ENCODE measurements at places on chromosomes 2 and 18.

GRCh38 chr2:203240491-203240890 lies 1.7 kb downstream of the CYP20A1 start:
- DNase-seq = no peak

DNA sequence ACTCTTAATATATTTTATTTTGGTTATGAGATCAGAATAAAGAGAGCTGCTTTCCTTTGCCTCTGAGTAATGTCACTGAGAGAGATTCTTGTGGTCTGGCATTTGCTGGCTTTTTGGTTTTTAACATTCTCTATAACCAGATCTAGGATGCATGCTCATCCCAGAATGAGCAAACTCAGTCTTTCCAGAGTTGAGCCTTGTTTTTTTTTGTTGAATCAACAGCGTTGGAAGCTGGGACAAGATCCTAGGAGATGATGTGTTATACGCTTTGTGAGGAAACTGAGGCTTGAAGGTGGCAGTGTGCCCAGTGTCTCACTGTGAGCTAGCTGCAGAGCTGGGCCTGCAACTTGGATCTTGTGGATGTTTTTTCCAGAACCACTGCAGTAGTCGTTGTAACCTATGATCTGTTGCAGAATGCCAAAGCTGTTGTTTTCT lies 19.5 kb downstream of the MYO1B start:
- DNase-seq = no peak

- DNase-seq = no peak
Measured at GRCh38 chr2:44964752-44965236, 23.3 kb downstream of the SIX3 start.

GRCh38 chr2:174606336-174606735 lies 8.7 kb upstream of the WIPF1 start:
- DNase-seq = no peak

- DNase-seq = no peak
Measured at GRCh38 chr2:168700615-168701245, 101.7 kb upstream of the NOSTRIN start.

DNA sequence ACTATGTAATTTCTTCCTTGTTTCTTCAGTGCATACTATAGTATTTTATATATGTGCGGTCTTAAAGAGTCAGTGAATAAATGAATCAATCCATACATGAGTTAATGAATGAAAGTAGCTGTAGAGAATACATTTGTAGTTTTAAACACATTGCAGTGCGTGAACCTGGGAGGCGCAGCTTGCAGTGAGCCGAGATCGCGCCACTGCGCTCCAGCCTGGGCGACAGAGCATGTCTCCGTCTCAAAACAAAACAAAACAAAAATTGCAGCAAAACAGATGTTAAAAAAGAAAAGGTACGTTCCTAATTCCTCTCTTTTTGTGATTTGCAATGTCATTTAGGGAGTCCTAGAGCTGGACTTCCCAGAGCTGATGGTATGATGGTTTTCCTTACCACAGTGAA lies 1144.8 kb upstream of the FANCL start:
- no peak for DNase-seq

- DNase-seq = peak; percentile 55
Measured at GRCh38 chr2:190718652-190719526, 70.0 kb downstream of the NAB1 start.

DNA sequence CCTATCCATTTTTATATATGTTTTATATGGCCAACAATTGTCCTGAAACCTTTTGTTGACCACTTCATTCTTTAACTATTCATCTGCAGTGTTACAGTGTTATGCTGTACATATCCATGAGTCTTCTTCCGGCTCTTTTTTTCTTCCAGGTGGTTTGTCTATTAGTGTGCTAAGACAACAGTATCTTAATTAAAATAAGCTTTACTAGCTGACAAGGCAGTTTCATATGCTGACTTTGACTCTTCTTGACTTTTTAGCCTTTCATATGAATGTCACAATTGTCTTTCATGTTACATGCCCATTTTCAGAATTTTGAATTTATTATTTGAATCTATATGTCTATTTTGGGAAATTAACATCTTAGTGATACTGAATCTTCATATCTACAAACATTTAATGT lies 1249.0 kb downstream of the DPP10 start:
- DNase-seq = no peak

- DNase-seq = no peak
Measured at GRCh38 chr2:215418064-215418963, 17.6 kb downstream of the FN1 start.

DNA sequence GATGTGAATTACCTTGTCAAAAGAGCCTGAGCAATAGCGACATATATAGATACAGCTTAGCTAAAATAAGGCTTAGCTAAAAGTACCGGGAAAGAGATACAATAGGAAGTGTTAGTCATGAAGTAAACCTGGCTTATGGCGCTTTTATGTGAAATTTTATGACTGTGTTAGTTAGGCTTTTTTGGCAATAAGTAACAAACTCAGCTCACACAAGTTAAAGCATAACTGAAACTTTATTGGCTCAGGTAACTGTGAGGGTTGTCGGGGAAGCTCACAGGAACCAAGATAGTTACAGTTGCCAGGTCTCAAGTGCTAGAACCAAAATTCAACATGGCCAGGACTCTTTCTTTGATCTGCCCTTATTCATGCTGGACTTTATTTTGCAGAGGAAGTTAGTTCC lies 925.0 kb upstream of the GYPC start:
- no peak for DNase-seq

DNA sequence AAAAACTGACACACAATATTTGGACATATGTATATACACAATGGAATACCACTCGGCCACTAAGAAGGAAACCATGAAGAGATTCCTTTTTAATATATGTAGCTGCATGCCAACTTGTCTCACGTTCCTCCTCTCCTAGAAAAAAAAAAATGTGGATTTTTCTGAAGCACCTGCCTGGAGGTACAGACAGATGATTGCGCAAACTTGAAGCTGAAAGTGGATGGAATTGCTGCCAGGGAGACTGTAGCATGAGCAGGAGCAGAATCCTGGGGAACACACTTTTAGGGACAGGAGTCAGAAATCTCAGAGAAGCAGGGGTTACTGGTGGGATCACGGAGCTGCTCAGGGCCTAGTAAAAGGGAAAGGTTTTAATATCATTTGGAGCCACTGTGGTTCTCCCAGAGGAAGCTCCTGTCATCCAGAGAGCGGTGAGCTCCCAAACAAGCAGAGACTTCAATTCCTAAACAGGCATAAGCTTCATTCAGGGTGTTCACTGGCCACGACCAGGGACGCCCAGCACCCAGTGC lies 640 bp upstream of the SPR start:
- DNase-seq = no peak

GRCh38 chr2:60964651-60965498 lies 52.6 kb upstream of the PEX13 start:
- DNase-seq = no peak

- DNase-seq = no peak
Measured at GRCh38 chr2:112582314-112582746, 2.1 kb upstream of the CHCHD5 start.

DNA sequence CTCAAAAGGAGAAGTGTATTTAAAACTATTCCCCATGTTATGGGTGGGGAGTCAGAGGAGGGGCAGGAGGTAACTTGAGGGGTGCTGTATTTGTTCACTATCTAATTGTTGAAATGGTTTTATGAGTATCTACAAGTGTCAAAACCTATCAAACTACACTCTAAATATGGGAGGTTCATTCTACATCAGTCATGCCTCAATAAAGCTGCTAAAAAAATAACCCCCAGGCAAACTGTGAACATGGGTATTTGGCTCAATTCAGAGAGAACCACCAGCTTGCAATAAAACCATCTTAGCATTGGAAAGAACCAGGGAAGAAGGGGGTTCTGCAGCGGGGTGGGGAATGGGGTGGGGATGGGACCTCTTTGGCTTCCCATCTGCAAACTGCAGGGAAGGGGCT lies 176.0 kb upstream of the SMAD2 start:
- DNase-seq = no peak

DNA sequence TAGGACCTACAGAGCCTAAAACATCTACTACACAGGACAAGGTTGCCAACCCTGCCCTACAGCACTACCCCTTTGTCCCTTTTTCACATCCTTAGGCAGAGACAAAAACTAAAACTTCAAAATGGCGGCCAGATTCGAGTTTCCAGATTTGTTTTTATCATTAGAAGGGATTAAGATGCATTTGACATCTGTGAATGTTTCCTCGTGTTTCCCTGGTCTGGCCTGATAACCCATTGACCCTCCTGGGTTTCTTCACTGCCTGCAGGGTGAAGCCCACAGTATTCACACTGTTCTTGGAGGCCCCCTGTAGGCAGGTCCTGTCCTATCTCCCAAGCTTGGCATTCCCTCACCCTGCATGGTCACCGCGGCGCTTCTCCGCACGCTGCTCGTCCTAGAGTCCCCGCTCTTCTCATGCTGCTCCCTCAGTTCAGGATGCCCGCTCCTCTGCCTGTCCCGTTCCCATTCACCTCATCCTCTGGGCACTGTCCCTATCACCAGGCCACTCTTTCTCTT lies 67.6 kb downstream of the TPGS2 start:
- no peak for DNase-seq

DNA sequence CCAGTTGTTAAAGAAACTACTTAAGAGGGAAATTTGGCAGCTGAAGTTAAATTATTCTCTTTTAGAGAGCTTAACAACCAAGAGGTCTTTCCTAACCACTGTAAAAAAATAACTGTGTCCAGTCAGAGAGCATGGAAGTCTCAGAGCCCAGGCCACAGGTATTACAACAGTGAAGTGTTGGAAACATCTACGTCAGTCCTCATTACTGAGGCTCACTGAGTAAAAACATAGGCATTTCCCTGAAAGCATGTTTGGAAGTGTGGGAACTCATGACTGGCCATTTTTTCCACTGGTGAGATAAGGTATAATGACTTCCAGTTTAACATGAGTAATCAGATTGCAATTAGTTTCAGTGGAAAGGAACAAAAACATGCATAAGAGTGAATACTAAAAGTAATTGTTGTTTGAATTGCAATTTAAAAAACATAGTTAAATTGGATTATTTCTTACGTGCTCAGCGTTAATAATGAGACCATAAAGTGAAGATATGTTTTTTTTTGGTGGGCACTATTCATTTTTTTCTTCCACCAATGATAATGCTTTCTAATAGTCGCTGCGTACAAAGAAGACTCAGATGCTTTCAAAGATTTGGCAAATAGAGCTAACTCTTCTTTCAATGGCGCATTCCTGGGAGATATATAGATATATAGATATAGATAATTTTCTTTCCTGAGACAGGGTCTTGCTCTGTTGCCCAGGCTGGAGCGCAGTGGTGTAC lies 60.8 kb downstream of the EFEMP1 start:
- DNase-seq = no peak

DNA sequence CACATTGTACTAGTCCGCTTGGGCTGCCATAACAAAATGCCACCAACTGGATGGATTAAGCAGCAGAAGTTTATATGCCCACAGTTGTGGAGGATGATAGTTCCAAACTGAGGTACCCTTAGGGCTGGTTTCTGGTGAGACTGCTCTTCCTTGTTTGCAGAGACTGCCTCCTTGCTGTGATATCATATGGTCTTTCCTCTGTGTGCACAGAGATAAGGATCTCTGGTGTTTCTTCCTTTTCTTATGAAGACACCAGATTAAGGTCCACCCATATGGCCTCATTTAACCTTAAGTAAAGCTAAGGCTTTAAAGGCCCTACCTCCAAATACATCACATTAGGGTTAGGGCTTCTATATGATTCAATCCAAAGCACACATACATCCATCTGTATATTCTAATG lies 738.2 kb upstream of the GCFC2 start:
- no peak for DNase-seq

GRCh38 chr18:38241736-38242135 lies 676.1 kb upstream of the CELF4 start:
- DNase-seq = no peak

GRCh38 chr2:38797250-38797676 lies 19.3 kb downstream of the GEMIN6 start:
- no peak for DNase-seq

DNA sequence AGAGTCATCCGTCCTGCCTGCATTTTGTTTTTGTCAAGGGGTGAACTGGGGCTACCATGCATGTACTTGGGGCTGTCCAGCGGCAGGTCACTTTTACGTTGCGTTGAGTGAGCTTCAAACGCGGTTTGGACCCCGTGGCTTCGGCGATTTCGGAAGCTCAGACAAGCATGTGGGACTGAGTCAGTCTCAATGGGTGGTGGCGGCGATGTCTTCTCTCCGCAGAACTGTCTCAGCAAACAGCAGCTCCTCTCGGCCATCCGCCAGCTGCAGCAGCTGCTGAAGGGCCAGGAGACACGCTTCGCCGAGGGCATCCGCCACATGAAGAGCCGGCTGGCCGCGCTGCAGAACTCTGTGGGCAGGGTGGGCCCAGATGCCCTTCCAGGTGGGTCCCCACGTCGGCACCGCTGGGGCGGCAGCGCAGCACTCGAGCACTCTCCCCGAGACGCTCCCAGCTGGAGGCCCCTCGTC lies 21.3 kb downstream of the FBLN7 start:
- no peak for DNase-seq

- no peak for DNase-seq
Measured at GRCh38 chr2:43412114-43412753, 183.6 kb downstream of the THADA start.

DNA sequence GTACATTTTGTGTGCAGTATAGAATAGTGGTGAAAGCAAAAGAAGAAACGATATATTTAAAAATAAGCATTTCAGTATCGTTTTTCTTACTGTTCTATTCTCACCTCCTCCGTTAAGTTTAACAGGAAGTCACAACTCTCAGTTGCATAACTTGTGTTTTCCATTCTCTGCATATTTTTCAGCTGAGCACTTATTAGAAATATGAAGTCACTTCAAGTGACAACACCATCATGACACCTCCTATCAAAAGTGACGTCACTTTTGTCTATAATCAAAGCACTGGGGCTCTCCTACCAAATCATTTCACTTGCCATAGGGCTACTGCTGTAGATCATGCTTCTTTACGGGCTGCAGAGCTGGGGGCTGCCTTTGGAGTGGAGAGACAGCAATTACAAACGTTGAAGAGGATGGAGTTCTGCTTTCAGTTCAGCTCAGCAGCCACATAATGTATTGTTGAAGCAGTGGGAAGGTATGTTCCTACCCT lies 36.3 kb downstream of the STAT4 start:
- DNase-seq = no peak

DNA sequence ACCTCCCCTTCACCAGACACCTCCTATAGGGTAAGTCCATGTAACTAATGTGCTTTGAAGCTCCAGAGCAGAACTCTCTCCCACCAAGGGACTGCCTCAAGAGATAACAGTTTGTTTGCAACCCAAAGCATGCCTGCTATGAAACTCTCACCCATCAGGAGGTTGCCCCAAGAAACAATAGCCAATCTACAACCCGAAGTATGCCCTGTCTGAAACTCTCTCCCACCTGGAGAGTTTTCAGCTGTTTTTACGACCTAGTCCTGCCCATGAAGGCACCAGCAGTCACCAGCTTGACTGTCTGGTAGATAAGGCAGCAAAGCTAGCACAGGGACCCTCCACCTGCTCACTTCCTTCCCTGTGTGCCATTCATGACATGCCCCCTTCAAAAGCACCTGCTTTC lies 533.9 kb upstream of the CRIM1 start:
- DNase-seq = no peak

DNA sequence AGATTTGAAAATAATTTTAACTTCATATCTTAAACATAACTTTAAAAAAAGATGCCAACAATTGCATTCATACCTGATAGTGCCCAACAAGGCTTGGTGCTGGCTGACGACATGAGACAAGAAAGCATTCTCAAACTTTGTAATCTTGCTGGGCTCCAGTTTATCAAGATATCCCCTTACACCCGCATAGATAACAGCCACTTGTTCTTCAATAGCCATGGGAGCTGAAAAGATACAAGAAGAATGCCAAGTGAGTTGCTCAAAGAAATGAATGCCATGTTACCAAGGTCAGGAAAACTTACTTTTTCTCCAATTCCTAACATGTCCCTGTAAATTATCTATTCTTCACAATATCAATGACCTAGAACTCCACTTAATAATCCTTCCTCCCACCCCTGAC lies 12.4 kb upstream of the PSTPIP2 start:
- DNase-seq = no peak

Measured in stimulated activated CD4-positive, alpha-beta T cell treated with anti-CD3 and anti-CD28 coated beads, TNF-alpha, amount 100 ng/mL, for 24 hours (primary cell).